ENCODE measurements at places on chromosomes 6 and 20.

GRCh38 chr6:6884916-6885315 is 222.8 kb upstream of the RREB1 start:
- DNase-seq: no peak

- no peak for DNase-seq
These were observed 134.5 kb downstream of the VEGFA start for GRCh38 chr6:43904311-43905123.

DNA sequence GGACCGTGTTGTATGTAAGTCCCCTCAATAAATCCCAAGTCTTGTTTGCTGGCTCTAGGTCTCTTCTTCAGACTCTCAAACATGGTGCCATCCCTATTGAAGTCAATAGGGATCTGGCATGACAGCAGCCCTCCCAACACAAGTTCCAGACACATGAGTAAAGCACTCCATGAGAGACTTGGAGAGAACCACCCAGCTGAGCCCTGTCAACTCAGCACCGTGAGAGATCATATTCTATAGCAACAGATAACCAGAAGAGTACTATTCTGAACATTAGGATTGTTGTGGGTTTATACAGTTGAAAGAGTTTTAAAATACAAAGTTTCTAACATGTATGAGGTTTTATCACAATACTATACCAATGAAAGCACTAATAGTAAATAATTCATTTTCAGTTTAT is 23.5 kb downstream of the TMEM14A start:
- no peak for DNase-seq

GRCh38 chr6:53294611-53295010 is 54.1 kb downstream of the ELOVL5 start:
- no peak for DNase-seq

GRCh38 chr20:62159839-62160238 is 16.3 kb downstream of the SS18L1 start:
- peak; percentile 86 for DNase-seq

- DNase-seq: no peak
These were observed 229.3 kb downstream of the GRM1 start for GRCh38 chr6:146258206-146258605.

DNA sequence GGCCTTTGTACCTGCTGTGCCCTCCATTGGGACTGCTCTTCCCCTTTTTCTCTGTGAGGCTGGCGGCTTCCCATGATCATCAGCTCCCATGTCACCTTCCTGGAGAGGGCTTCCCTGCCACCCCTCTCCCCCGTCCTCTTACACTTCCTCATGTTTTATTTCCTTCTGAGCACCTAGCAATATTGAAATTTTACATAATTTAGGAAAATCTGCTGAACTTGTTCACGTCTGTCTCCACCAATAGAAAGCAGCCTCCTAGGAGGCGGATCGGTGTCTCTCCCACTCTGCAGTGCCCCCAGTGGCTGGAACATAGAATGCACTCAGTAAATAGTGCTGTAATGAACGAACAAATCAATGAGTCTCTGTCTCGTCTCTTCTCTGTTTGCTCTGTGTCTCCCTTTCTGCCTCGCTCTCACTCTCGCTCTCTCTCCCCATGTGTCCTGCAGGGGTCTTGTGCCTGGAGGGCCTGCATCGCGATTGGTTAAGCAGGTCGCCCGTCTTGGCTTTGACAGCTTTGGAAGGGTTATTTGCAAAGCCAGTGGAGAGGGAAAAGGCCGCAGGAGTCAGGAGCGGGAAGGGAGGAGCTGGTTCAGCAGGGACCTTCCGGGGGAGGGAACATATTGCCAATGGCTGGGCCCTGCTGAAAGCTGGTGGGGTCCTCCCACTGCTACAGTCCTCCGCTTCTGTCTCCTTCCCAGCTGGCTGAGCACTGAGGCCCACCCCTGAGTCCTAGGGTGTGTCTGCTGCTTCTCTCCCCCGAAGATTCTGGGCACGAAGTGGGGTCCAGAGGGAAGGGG is 12.1 kb upstream of the OCSTAMP start:
- peak; percentile 47 for DNase-seq

DNA sequence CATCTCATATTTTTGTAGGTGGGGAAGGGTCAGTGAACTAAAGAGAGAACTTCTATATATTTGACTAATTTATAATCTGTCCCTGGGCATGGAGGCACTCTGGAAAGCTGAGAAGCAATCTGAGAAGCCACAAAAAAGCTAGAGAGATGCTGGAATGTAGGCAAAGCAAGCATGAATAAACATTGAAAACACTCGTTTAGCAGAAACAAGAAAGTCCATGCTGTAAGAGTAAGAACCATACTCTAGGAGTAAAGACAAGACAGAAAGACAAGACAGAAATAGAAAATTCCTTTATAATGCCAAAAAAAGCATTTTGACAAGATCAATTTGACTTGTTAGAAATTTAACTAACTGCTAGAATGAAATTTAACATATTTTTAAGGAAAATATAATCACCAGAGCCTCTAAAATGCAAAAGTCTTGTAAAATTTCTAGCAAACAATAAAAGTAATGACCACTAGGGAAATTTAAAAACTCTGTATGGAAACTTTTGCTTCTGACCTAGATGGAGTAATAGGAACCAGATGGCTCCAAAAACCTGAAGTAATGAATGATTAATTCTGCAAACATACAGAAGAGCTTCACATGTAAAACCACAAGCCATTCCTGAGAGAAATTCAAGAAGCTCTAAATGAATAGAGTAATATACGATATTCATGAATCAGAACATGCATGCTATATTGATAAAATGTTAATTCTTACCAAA is 625.7 kb upstream of the PTCHD4 start:
- DNase-seq: no peak

DNA sequence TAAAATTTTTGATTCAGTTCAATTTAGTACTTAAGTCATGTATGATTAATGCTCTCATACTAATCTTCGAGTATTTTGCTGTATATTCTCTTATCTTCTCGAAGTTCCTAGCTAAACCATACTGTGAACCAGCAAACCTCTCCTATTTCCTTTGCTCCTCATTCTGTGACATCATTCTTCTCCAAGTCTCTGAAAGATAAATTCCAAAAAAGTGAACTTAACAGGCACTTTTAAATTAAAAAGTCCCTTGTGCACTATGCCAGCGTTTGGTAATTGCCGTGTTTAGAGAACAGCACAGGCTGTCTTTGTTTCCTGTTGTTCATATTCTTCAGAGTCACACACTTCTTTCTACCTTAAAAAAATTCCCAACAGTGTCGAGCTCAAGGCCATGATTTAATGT is 188.4 kb upstream of the PHACTR1 start:
- DNase-seq: no peak

- peak; percentile 3 for DNase-seq
These were observed 331.8 kb downstream of the RIMS1 start for GRCh38 chr6:72218125-72218524.

DNA sequence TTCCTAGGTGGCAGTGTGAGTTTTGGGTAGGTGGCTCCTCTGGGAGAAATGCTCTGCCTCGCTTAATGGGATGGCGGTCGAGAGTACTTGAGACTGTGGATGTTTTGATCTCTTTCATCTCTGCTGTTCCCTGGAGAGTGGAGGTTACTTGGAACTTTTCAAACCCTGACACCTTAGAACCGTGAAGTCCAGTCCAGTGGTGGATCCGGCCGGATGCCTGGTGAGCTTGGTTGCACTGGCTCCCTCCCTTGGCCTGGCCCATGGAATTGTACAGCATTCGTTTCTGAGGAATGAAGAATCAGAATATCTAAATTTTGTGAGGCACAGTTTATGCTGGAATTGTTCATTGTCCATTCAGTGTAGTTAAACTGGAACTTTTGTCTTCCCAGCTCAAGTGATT is 51.0 kb downstream of the CSE1L start:
- DNase-seq: no peak

- no peak for DNase-seq
These were observed 19.8 kb downstream of the RFPL4B start for GRCh38 chr6:112366695-112367553.

DNA sequence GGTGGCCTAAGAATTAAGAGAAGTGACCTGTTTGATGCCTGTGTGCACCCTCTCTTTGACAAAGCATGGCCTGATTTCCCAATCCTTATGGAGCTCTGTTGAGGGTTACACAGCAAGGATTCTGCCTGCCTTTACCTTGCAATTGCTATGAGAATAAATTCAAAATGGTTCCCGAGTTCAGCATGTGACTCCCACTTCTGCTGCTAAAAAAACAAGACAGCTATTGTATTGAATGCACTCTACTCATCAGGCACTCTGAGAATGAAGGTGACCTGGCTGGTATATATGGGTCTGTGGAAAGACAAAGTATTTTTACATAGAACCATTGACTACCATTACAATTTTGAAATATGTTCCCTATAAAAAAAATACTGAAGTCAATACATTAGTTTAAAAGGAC is 190.3 kb downstream of the ATXN1 start:
- no peak for DNase-seq

GRCh38 chr20:33602826-33603590 is 59.1 kb upstream of the C20orf144 start:
- DNase-seq: no peak

- no peak for DNase-seq
These were observed 65.8 kb downstream of the MAP3K4 start for GRCh38 chr6:161057103-161058091.

DNA sequence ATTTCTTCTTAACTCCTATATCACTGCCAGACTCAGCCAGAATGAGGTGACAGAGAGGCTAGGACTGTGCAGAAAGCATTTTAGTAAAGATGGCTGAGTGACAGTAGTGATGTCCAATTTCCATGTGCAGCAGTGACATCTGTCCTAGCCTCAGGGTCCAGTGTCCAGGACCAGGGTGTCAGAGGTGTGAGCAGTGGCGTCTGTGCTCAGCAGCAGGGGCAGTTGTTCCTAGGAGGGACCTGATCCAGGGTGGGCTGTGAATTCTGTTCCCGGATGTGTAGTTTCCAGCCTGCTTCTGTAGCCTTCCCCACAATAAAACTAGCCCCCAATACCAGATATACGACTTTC is 6.0 kb downstream of the HLA-B start:
- no peak for DNase-seq

- DNase-seq: no peak
These were observed 23.4 kb downstream of the ATRN start for GRCh38 chr20:3494218-3494617.

DNA sequence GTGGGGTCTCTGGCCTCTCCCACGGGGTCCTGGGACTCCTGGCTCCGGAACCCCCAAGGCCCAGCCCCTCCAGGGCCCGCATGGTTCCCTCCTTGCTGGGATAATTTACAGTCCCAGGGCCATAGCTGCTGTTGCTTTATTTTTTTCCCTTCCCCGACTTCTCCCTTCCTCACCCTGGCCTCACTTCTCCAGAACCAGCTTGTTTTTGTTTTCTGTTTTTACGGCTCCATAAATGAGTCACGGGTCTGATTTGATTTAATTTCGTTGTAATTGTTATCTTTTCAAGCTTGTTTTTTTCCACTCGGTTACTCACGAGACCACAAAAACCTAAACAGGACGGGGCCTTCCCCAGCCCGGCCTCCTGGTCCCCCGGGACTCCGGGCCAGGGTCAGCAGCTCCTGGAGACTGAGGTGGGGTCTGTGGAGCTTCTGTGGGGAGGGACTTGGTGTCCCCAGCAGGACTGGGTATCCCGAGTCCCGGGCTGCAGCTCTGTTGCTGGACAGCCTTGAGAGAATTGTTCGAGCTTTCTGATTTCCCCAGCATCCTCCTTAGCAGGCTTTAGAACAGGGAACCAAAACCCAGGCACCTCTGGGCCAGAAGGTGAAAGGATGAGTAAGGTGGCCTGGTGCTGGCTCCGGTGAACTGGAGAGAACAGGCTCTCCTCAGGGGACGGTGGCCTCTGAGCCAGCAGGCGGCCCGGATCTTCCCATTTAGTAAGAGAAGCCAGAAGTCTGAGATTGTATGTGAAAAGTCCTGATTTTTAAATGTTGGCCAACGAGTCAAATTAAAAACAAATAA is 94.9 kb downstream of the CEBPB start:
- no peak for DNase-seq

- no peak for DNase-seq
These were observed 71.8 kb upstream of the NOX3 start for GRCh38 chr6:155527443-155527842.

GRCh38 chr20:21511850-21512633 is 1.8 kb downstream of the NKX2-2 start:
- DNase-seq: no peak

DNA sequence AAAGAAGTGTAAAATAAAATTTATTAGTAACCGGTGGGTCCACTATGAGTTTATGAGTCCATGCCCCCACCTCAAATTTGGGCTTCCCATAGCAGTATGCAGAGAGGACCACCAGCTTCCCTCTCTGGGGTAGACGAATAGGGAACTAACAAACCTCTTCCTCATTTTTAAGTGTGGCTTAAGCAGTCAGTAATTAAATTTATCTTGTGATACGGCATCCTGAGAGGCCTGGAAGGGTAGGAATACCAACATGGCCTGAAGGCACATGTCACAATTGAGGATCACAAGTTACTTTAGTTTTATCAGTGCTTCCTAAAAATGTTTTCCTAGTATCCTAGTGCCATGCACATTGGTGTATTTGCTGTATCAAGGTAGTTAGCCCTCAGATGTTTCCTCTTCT is 239.9 kb downstream of the HIVEP2 start:
- no peak for DNase-seq

GRCh38 chr20:20207872-20208271 is 155.5 kb downstream of the CFAP61 start:
- no peak for DNase-seq

DNA sequence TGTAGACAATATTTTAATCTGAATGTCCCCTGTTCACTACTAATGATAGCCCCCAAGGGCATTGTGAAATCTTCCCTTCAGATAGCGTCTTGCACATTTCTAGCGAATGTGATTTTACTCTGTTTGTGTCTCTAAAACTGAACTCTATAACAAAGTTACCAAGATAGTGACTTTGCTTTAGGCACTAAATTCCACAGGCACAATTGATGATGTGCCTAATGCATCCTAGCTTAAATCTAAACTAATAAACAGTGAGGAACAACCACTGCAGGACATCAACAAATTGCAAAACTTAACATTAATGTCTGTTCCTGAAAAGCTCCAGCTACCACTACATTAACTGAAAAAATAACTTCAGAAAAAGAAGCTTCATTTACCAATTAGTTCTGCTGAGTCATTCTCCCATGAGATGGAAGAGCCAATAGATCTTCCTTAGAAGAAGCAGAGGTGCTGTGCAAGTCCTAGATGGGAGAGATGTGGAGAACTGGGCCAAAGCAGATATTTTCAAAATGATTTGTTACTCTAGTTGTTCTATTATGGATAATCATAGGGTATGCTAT is 1065.0 kb downstream of the EPHA7 start:
- no peak for DNase-seq

DNA sequence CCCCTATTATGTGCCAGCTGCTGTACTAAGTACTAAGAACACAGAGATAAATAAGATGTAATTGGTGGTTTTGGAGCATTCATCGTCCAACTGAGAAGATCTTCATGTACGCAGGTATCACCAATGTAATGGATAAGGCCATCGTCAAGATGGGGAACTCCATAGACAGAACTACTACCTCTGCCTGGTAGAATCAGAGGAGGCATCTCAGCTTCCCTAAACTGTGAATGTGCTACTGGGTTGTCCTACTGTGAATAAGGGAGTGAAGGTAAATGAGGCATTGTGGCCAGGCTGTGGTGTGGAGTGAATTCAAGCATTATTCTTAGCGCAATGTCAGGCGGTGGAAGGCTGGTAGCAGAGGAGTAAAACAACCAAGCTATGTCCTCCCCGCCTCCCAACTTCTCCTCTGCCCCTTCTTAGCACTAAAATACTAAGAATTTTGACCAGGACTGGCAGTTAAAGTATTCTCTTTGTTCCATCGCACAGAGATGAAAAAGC is 68.2 kb downstream of the TBC1D7 start:
- DNase-seq: no peak

- no peak for DNase-seq
These were observed 329.3 kb downstream of the NRN1 start for GRCh38 chr6:5677219-5678000.
